ENCODE measurements at places on chromosomes 3 and 15.

DNA sequence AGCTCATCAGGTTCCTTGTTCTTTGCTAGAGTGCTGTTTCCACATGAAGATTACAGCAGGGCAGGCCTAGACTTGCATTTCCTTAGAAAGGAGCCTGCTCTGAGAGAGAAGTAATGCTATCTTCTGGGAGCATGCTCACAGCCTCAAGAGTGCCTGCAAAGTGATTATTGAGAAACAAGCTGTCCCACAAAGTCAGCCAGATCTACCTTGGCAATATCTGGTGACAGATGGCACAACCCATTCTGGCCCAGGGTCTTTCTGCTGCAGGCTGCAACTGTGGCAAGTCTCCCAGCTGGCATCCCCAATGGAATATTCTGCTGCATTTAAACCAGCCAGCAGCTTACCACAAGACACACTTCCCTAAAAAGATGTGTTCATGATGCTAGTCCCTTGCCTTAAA lies 29.3 kb downstream of the MTMR10 start:
- H3K36me3 ChIP-seq, result peaks cover 8% of the 10 kb centered on the region
- no peak overlapping the region for H3K27ac ChIP-seq
- no peaks in the 10 kb centered on the region for H3K4me1 ChIP-seq
- DNase-seq, result no peak
- H3K27me3 ChIP-seq, result no peaks in the 10 kb centered on the region
- H3K4me3 ChIP-seq, result no peak overlapping the region

GRCh38 chr3:124407260-124407659 lies 323.0 kb upstream of the UMPS start:
- DNase-seq, result peak; percentile 65
- H3K27me3 ChIP-seq, result no peaks in the 10 kb centered on the region
- no peak overlapping the region for H3K4me3 ChIP-seq
- H3K4me1 ChIP-seq, result no peaks in the 10 kb centered on the region
- no peak overlapping the region for H3K27ac ChIP-seq
- no peaks in the 10 kb centered on the region for H3K36me3 ChIP-seq

DNA sequence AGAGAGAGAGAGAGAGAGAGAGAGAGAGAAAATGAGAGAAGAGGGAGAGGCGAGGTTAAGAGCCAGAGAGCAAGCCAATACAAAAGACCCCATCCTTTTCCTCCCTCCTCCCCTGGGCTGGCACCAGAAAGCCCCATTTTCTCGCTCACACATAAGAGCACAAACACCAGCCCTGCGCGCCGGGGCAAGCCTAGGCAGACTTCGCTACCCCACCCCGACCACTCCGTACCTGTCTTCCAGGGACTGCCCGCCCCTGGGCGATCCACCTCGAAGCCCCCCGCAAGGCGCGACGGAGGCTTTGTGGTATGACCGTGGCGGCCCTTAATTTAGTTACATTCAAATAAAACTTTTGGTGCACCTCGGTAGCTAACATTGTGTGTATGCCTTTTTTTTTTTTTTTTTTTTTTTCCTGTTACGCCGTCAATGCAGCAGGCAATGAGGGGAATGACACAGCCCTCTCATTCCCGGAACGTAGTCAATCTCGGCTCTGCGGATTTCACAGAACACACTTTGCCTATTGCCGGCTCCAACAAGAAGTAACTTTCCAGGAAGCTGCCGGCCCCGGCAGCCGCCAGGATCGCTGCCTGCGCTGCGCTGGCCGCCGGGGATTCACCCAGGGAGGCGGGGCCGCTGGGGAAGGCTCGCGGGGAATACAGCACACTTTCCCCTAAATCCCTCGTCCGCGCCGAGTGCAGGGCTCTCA lies 7.7 kb downstream of the BCL6 start:
- peak overlapping the region; percentile 55 for H3K4me3 ChIP-seq
- peak overlapping the region; percentile 93 for H3K27ac ChIP-seq
- H3K27me3 ChIP-seq, result no peaks in the 10 kb centered on the region
- DNase-seq, result peak; percentile 70
- H3K4me1 ChIP-seq, result peaks cover 27% of the 10 kb centered on the region

GRCh38 chr15:56772868-56773639 lies 39.7 kb upstream of the ZNF280D start:
- no peaks in the 10 kb centered on the region for H3K27me3 ChIP-seq
- DNase-seq, result peak; percentile 58
- H3K27ac ChIP-seq, result no peak overlapping the region
- H3K36me3 ChIP-seq, result no peaks in the 10 kb centered on the region

DNA sequence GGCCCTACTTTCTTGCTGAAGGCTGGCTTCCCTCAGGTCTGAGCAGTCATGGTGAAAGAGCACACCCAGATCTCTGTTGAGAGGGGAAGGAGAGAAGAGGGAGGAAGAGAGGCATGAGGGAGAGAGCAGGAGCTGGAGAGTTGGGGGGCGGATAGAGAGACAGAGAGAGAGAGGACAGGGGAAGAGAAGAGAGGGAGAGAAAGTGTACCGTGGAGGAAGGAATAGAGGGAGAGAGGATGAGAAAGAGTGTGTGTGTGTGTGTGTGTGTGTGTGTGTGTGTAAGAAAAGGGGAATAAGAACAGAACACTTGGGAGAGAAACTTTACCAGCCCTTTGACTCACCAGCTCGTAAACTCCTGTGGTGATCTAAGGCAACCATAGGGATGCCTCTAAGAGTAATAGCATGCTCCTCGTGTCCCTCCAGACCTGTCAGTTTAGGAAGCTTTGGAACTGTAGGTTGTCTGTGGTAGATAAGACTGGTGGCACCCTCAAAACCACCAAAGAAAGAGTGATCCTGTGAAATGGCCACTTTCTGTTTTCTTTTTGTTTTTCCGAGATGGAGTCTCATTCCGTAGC lies 18.2 kb downstream of the ZNF592 start:
- H3K27ac ChIP-seq, result no peak overlapping the region
- no peaks in the 10 kb centered on the region for H3K4me1 ChIP-seq
- H3K4me3 ChIP-seq, result no peak overlapping the region
- no peak for DNase-seq
- H3K27me3 ChIP-seq, result no peaks in the 10 kb centered on the region

DNA sequence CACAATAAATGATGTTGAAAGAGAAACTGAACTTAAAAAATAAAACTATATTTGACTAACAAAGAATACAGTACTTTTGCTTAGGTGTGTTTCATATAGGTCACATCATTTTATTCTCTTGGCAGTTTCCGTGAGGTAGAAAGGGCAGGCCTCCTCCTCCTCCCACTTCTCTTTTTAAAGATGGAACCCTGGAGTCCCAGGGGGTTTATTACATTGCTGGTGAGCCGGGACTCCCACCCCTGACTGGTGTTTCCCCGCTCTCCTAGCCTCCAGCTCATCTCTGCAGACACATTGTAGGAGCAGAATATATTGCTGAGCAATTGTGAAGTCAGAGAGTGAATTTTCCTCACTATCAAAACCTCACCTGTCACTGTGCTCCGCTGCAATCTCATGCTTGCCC lies 30.0 kb downstream of the ZDHHC23 start:
- no peak for DNase-seq
- H3K36me3 ChIP-seq, result no peaks in the 10 kb centered on the region
- no peaks in the 10 kb centered on the region for H3K4me1 ChIP-seq
- no peaks in the 10 kb centered on the region for H3K27me3 ChIP-seq
- no peak overlapping the region for H3K4me3 ChIP-seq
- H3K27ac ChIP-seq, result no peak overlapping the region

GRCh38 chr3:146124126-146124801 lies 36.7 kb downstream of the PLOD2 start:
- no peak overlapping the region for H3K4me3 ChIP-seq
- no peak for DNase-seq
- no peaks in the 10 kb centered on the region for H3K4me1 ChIP-seq
- no peak overlapping the region for H3K27ac ChIP-seq
- H3K27me3 ChIP-seq, result no peaks in the 10 kb centered on the region

DNA sequence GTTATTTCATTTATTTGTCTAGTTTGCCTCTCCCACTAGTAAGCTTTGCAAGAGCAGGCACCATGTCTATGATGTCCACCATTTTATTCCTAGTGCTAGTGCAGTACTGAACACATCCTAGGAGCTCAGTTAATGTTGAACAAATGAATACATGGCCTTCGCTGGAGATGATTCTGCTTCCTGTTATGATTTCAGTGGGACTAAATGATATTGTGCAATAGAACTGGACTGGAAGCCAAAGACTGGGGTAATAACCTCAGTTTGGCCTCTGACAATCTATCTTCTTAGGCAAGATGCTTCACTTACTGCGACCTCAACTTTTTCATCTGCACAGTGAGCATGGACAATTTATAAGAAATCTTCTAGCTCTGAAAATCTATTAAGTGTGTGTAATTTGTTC lies 191.3 kb downstream of the ADAMTSL3 start:
- no peaks in the 10 kb centered on the region for H3K36me3 ChIP-seq
- no peaks in the 10 kb centered on the region for H3K27me3 ChIP-seq
- peak; percentile 99 for DNase-seq

GRCh38 chr15:62138124-62138523 lies 27.0 kb downstream of the C2CD4B start:
- no peaks in the 10 kb centered on the region for H3K27me3 ChIP-seq
- no peaks in the 10 kb centered on the region for H3K4me1 ChIP-seq
- H3K36me3 ChIP-seq, result no peaks in the 10 kb centered on the region
- peak; percentile 92 for DNase-seq

DNA sequence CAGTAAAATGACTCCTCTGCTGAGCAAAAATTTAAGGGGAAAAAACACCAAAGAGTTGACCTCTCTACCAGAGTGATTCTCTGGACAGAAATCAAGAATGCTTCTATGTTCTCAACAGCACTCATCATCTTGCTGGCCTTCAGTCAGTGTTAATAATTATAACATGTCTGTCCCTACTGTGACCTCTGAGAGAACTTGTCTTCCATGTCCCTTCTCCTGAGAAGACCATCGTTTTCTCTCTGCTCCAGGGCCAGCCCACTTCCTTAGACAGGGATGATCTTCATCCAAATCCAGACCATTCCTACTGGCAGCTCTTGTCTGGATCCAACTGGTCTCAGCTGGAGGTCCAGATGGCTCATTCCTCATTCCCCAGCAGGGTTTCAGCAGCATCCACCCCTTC lies 139.0 kb upstream of the NECTIN3 start:
- no peak overlapping the region for H3K4me3 ChIP-seq
- H3K36me3 ChIP-seq, result no peaks in the 10 kb centered on the region
- no peaks in the 10 kb centered on the region for H3K27me3 ChIP-seq
- no peak overlapping the region for H3K27ac ChIP-seq
- DNase-seq, result no peak
- no peaks in the 10 kb centered on the region for H3K4me1 ChIP-seq

- H3K27ac ChIP-seq, result no peak overlapping the region
- no peaks in the 10 kb centered on the region for H3K4me1 ChIP-seq
- no peaks in the 10 kb centered on the region for H3K36me3 ChIP-seq
Measured at GRCh38 chr3:123521179-123521969, 63.5 kb downstream of the HACD2 start.

GRCh38 chr15:79311901-79312553 lies 1.1 kb downstream of the TMED3 start:
- H3K27ac ChIP-seq, result peak overlapping the region; percentile 43
- peaks cover 5% of the 10 kb centered on the region for H3K4me1 ChIP-seq
- peak overlapping the region; percentile 81 for H3K4me3 ChIP-seq
- peaks cover 21% of the 10 kb centered on the region for H3K36me3 ChIP-seq

GRCh38 chr3:121985846-121986245 lies 36.2 kb downstream of the ILDR1 start:
- DNase-seq, result peak; percentile 74
- H3K4me3 ChIP-seq, result no peak overlapping the region
- H3K27me3 ChIP-seq, result no peaks in the 10 kb centered on the region
- no peaks in the 10 kb centered on the region for H3K4me1 ChIP-seq
- no peaks in the 10 kb centered on the region for H3K36me3 ChIP-seq

- no peaks in the 10 kb centered on the region for H3K4me1 ChIP-seq
- no peak overlapping the region for H3K4me3 ChIP-seq
- H3K36me3 ChIP-seq, result no peaks in the 10 kb centered on the region
Measured at GRCh38 chr3:194300382-194300758, 50.8 kb downstream of the CPN2 start.

DNA sequence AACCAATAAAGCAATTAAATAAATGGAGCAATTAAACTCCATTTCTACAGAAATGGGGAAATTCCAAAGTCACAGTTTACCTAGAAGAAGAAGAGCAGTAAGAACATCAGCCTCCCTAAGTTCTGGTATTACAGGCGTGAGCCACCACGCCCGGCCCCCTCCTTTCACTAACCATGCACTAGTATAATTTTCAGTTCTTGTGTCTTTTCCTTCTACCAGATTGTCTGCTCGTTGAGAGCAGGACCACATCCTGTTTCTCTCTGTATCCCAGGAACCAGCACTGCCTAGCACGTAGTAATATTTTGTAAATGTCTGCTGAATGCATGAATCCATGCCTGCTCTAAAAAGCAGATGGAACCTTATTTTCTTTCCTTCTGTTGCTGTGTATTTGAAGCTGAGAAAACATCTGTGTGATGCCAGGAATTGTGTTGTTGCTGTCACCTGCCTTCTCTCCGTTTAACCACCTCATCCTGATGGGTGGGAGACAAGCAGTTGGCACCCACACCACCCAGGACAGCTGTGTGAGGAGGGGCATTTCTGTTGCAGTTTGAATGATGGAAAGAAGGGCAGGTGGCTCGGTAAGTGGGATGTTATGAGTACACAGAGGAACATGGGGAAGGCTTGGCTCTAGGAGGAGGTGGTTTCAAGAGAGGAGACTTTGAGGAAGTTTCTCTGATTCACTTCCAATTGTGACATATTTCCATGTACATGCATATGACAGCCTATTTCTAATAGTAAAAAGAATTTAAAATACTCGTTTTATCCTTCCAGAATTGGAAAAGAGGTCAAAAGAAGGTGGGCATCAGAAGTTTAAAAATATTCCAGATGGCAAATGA lies 30.1 kb downstream of the PXYLP1 start:
- H3K4me3 ChIP-seq, result no peak overlapping the region
- H3K27ac ChIP-seq, result no peak overlapping the region
- H3K4me1 ChIP-seq, result no peaks in the 10 kb centered on the region

- H3K4me1 ChIP-seq, result peaks cover 10% of the 10 kb centered on the region
- no peaks in the 10 kb centered on the region for H3K36me3 ChIP-seq
- H3K27me3 ChIP-seq, result no peaks in the 10 kb centered on the region
- peak; percentile 70 for DNase-seq
Measured at GRCh38 chr3:16011376-16011775, 163.1 kb upstream of the GALNT15 start.

DNA sequence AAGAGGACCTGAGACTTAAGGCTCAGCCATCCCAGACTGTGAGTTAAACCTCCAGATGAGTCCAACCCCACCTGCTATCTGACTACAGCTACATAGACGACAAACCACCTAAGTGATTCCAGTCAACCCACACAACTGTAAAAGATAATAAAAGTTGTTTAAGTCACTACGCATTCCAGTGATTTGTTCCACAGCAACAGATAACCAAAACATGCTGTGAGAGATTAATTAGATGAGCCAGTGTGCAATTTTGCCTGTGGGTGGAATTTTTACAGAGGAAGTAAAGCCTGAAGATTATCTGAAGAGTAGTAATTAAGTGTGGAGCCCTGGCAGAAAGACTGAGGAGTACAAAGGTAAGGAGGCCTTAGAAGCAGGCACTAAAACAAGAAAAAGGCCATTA lies 5.4 kb downstream of the BTBD1 start:
- DNase-seq, result peak; percentile 86
- peaks cover 1% of the 10 kb centered on the region for H3K36me3 ChIP-seq
- H3K27ac ChIP-seq, result no peak overlapping the region
- H3K4me3 ChIP-seq, result no peak overlapping the region
- peaks cover 3% of the 10 kb centered on the region for H3K4me1 ChIP-seq
- no peaks in the 10 kb centered on the region for H3K27me3 ChIP-seq

GRCh38 chr15:84818261-84819131 lies 1.3 kb downstream of the ALPK3 start:
- H3K36me3 ChIP-seq, result no peaks in the 10 kb centered on the region
- peaks cover 7% of the 10 kb centered on the region for H3K27me3 ChIP-seq
- no peaks in the 10 kb centered on the region for H3K4me1 ChIP-seq
- no peak overlapping the region for H3K27ac ChIP-seq
- DNase-seq, result peak; percentile 39
- H3K4me3 ChIP-seq, result no peak overlapping the region

Measured in fibroblast of lung (primary cell).